Upper lobe of left lung (tissue), 6 donors: ENCODE measurements at places on chromosomes 4 and X. TPM values are rescaled to one million over a fixed set of nuclear protein-coding genes. Genes with fewer than 3 reads are reported as not detected.

Gene STPG2
- not detected for total RNA-seq

Gene LIAS
- total RNA-seq = 23.0 TPM

Gene CXorf49
- total RNA-seq = not detected

Gene VCX3B
- total RNA-seq = not detected

Gene PAGE2
- total RNA-seq = not detected

Gene RLIM
- 28.6 TPM for total RNA-seq

Gene FAM47E
- 7.3 TPM for total RNA-seq

Gene VSIG4
- total RNA-seq = 247 TPM

Gene SUPT20HL2
- not detected for total RNA-seq

Gene NRK
- total RNA-seq = 0.10 TPM

Gene GUCY2F
- total RNA-seq = not detected

Gene SCOC
- 33.8 TPM for total RNA-seq

Gene STK26
- total RNA-seq = 7.3 TPM

Gene ETNPPL
- total RNA-seq = not detected

Gene DUX4
- not detected for total RNA-seq

Gene BEX1
- total RNA-seq = not detected

Gene ERAS
- total RNA-seq = not detected

Gene TLR2
- 97.8 TPM for total RNA-seq

Gene ZBTB49
- total RNA-seq = 13.6 TPM

Gene HTT
- total RNA-seq = 170 TPM

Gene ADAM29
- not detected for total RNA-seq

Gene SSX2
- not detected for total RNA-seq

Gene SYN1
- 5.8 TPM for total RNA-seq

Gene ARX
- total RNA-seq = 0.39 TPM

Gene UTP3
- total RNA-seq = 26.4 TPM

Gene ZNF674
- total RNA-seq = 3.9 TPM

Gene GDI1
- 93.6 TPM for total RNA-seq

Gene XAGE2
- total RNA-seq = 9.1 TPM

Gene FAM53A
- 2.0 TPM for total RNA-seq

Gene RAI2
- total RNA-seq = 13.6 TPM

Gene SATL1
- not detected for total RNA-seq

Gene NEIL3
- total RNA-seq = not detected

Gene CTSO
- total RNA-seq = 19.9 TPM

Gene NSUN7
- 47.1 TPM for total RNA-seq

Gene SPP1
- total RNA-seq = 13.7 TPM

Gene UGT2B11
- not detected for total RNA-seq

Gene ENPEP
- 6.3 TPM for total RNA-seq

Gene GPR34
- total RNA-seq = 13.6 TPM

Gene ZNF41
- 10.6 TPM for total RNA-seq

Gene BRS3
- not detected for total RNA-seq

Gene RTL3
- total RNA-seq = 0.31 TPM

Gene GPRIN3
- total RNA-seq = 19.3 TPM

Gene ANOS1
- total RNA-seq = 118 TPM
